ENCODE measurements at places on chromosomes 11 and 22.
A peak's percentile ranks its signal among the peaks of the same experiment; 100 is the strongest.

DNA sequence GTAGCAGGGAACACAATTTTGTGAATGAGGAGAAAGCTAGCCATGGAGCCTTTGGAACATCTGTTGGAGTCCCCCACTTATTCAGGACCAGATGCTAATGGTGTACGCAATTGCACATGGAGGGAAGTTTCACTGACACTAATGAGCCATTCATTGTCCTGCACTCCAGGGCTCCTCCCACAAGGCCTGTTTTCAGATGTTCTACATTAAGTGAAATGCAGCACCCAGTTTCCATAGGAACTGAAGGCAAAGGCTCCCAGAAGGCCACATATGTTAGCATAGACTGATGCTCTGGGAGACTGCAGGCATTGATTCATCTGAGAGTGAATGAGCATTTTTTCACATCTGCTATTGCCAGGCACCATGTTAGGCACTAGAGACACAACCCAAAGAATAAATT is 399.5 kb downstream of the ETS1 start:
- DNase-seq, result no peak

DNA sequence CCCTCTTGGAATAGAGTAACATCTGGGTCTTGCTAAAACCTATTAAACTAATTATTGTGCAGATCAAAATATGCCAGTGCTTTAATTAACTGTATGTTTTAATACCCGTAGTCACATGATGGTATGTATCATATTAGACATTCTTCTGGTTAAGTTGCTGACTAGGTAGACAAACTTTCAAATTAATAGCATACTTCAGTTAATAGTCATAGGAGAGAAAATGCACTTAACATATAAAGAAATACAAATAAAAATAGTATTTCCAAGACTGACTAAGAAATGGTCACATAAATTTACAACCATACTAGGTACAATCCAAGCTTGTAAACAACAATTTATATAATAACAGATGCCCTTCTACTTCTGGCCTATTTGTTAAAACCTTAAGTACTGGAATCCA is 7.6 kb upstream of the EXPH5 start:
- DNase-seq, result no peak

- DNase-seq, result no peak
Measured at GRCh38 chr11:57900320-57900719, 123.4 kb upstream of the OR9Q1 start.

GRCh38 chr11:35968386-35969088 is 24.7 kb downstream of the LDLRAD3 start:
- no peak for DNase-seq

- no peak for DNase-seq
Measured at GRCh38 chr22:30027169-30027568, 53.1 kb upstream of the HORMAD2 start.

DNA sequence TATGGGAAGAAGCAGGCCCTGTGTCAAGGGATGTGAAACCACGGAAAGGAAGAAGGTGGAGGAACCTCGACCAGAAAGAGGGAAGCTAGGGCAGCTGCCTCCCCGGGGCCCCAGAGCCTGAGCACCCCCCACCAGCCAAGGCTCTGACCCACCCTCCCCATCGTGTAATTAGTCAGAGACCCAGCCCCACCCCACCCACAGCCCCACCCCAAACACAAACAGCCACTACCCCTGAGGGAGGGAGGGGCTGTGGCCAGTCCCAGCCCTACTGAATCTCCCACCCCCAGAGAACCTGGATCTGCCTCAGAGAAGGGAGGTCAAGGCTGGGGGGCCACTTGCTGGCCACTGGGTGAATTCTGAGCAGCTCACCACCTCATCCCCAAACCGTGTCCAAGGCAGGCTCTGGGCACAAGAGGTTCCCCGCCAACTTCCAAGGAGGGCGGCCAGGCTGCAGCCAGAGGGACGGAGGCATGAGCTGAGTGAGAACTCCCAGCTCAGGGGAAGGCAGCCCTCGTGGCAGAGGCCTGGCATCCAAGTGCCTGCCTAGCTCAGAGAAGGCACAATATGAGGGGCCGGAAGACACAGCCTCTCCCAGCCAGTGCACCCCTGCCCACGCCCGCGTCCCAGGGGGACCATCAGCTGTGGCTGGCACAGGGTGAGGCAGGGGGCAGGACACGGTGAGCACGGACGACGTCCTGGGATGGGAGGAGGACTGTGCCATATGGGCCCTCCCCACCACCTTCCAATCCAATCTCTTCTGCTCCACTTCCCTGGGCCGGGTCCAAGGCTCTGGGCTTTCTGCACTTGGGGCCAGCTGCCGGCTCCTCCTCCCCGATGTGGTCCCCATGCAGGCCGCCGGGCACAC is 2.7 kb downstream of the PLXNB2 start:
- no peak for DNase-seq

GRCh38 chr22:36222887-36223450 is 16.4 kb downstream of the APOL2 start:
- DNase-seq, result no peak

DNA sequence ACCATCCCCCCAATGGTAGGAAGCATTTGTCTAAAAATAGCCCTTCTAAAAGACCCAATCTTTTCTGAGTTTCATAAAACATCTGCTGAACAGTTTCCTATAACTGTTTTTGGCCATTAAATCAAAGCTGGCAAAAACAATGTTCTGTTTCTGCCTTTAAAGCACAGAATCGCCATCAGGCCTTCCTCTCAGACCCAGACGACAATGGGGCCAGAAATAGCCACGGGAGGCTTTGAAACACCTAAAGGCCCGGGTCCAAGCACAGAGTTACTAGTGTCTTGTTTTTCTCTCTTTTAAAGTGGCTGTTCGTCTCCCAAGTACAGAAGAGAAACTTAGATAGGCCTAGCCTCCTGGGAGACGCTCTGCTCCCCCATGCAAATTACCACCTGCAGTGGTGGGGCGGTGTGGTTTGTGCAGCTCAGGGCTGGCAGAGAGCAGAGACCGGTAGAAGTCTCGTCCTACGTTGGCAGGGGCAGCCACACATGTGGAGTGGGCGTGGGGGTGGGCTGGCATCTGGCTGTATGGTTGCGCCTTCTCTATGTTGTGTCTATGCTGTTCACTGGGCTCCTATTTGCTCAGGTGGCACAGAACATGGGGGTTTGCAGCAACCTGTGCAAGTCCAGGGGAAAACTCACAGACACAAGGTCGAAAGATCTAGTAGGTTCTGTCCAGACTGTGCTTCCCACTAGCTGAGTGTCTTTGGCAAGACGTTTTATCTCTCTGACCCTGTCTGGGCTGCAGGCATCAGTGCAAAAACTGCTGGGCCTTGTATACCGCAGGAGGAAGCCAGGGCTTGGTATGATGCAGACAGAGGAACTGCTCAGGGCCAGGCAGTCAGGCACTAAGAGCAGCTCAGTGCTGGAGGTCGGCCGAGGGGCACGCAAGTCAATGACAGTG is 23.6 kb upstream of the ETS1 start:
- DNase-seq, result peak; percentile 56

DNA sequence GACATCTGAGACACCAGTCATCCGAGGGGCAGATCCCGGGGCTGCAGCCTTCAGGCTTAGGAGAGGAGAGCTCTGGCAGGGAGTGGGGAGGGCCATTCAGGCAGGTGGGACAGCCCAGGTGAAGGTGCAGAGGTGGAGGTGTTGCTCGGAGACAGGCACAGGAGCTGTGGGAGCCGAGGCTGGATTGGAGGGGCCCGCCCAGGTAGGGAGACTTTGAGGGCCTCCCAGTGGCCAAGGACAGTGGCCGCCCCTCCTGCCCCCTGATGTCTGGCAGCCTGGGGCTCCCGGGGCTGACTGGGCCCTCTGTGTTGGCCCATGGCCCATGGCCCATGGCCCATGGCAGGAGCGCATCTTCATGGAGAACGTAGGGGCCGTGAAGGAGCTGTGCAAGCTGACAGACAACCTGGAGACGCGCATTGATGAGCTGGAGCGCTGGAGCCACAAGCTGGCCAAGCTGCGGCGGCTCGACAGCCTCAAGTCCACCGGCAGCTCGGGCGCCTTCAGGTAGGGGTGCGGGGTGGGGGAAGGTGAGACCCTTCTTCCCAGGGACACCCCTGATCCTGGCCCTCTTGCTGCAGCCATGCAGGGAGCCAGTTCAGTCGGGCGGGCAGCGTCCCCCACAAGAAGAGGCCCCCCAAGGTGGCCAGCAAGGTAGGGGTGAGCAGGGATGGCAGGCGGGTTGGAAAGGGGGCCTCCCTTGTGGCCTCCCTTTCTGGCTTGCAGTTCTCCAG is 13.3 kb downstream of the TMEM258 start:
- DNase-seq, result no peak

- no peak for DNase-seq
Measured at GRCh38 chr11:122202161-122202950, 86.3 kb upstream of the BLID start.

GRCh38 chr22:46661221-46661851 is 41.1 kb downstream of the GRAMD4 start:
- DNase-seq, result peak; percentile 58

DNA sequence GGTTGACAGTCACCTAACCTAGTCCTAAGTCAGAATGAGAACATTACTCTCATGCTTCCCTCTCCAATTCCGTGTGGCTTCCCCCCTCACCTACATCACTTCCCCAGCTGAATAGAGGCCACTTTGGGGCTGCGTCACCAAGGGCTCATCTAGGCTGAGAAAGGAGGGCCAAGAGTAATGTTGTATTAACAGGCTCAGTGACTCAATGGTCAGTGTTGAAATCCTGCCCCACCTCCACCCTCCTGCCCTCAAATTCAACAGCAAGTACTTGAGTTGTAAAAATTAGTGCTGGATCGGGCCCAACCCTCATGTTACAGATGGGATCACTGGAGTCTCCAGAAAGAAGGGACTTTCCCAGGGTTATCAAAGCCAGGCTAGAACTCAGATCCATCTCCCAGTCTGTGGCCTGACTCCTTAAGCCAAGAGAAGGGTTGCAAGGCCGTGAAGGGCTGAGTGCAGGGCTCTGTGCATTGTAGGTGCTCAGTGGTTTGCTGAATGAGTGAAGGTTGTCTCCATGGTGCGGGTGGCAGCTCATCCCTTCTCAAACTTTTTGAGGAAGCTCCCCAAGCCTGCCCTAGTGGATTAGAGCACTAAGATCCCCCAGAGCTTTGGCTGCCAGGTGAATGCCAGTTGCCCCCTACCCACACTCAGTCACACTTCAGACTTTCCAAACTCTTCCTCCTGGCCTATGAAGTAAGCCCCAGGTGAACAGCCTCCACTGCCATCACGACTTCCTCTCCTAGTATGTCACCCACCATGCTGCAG is 3.2 kb downstream of the DGAT2 start:
- no peak for DNase-seq

DNA sequence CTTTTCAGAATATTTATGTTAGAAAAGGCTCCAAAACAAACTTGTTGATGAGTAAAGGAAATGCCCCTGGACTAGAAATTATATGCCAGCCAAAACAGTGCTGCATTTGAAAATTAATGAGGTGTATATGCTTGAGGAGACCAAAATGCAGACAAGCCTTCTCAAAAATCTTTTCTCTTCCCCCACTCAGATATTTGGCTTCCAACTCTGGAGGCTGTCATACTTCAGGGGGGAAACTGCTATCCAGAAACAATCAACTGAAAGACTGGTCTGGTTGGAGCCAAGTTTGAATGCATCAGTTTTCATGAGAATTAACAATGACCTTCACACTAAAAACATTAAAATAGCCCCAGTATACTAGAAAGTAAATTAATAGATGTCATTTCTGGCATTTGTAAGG is 98.2 kb downstream of the SGSM3 start:
- DNase-seq, result no peak

DNA sequence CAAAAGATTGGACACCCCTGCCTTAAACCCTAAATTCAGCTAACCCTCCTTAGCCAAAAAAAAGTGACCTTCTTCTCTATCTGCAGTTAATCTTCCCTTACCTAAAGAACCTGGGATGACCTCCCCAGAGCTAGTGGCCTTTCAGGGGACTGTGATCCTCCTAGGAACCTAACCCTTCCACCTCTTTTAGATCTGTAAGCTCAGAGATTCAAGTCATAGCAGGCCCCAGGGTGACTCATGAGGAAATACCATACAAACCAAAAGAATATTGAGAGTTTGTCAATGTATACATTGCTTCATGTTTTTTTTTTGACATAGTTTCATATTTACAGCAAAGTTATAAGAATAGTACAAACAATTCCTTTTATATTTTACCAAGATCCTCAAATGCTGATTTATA is 38.3 kb upstream of the CXCR5 start:
- no peak for DNase-seq

GRCh38 chr11:1458340-1459218 is 28.0 kb downstream of the MOB2 start:
- no peak for DNase-seq

DNA sequence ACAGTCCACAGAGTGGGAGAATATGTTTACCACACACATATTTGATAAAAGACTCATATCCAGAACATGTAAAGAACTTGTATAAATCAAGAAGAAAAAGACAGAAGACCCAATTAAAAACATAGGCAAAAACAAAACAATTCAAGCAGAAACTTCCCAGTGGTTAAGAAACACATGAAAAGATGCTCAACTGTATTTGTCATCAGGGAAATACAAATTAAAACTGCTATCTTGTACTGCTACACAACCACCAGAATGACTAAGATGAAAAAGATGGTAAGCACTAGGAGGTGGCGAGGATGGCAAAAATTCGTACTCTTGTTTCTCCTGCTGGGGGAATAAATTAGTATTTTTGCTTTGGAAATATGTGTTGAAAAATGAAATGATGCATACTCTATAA is 192.3 kb upstream of the C11orf87 start:
- DNase-seq, result no peak

GRCh38 chr22:37284805-37285355 is 2.6 kb downstream of the CYTH4 start:
- peak; percentile 43 for DNase-seq

DNA sequence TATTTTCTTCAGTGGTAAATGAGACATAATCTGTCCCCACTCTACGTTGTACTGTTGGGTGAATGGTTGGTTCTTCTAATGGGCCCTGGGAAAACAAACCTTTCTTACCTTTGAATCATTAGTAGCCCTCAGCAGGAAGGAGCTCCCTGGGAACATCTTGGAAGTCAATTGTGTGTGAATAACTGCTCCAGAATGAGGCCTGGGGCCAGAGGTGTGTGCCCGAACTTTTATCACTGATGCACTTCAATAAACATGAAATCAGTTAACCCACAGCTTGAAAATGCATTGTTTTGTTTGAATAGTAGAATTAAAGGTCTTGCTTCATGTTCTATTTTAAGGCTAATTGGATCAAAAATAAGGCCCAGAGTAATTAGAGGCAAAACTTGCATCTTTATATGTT is 67.1 kb downstream of the NAV2 start:
- DNase-seq, result no peak

DNA sequence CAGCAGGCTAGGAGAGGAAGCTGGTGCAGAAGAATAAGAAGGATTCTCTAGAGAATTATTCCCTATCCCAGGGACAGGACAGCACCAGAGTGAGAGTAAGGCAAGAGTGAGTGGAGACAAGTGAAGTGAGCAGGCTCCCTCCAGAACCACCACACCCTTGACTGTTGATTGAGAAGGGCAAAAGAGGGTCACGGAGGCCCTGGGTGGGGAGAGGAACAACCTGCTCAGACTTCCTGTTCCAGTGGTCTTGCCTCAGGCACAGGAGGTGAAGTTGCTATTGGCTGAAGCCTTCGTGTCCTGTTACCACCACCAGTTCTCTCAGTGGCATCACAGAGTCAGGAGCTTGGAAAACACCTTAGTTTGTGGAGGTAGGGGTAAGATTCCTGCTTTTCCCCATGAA is 51.7 kb upstream of the CCDC89 start:
- DNase-seq, result no peak
